ENCODE measurements at places on chromosomes 4 and X. TPM values are rescaled to one million over a fixed set of nuclear protein-coding genes. Genes with fewer than 3 reads are reported as not detected.

The GNRHR gene
- total RNA-seq, result not detected

The NIPAL1 gene
- total RNA-seq, result 0.90 TPM

The KCTD8 gene
- 1.1 TPM for total RNA-seq

The TRPC5OS gene
- not detected for total RNA-seq

The MAGEA2 gene
- not detected for total RNA-seq

The DAPP1 gene
- total RNA-seq, result not detected

The NUP62CL gene
- total RNA-seq, result not detected

The RNF128 gene
- 12.6 TPM for total RNA-seq

The WDR17 gene
- 2.6 TPM for total RNA-seq

The GRIA2 gene
- not detected for total RNA-seq

The MMGT1 gene
- total RNA-seq, result 40.2 TPM
